GM23338 (cell line): ENCODE measurements at places on chromosomes 2 and 18. TPM values are rescaled to one million over a fixed set of nuclear protein-coding genes. Genes with fewer than 3 reads are reported as not detected.
A peak's percentile ranks its signal among the peaks of the same experiment; 100 is the strongest.

- DNase-seq: no peak
These were observed 250.5 kb downstream of the LOXHD1 start for GRCh38 chr18:46406539-46406932.

DNA sequence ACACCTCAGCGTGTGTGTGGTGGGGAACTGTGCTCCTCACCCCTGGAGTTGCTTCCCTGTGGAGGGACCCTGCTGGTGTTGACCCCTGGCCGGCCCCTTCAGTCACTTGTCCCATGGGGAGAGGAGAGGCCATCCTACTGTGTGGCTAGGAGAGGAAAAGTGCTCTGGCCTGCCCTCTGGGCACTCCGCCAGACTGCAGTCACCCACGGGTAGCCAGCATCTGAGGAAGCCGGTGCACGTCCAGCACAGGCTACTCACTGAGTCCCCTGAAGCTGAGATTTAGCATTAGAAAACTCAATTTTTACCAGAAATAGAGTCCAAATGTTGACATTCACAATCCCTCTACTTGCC is 211.5 kb upstream of the RAB6C start:
- DNase-seq: no peak

CD207 gene
- polyA plus RNA-seq: not detected in 2 replicates

GRCh38 chr18:52118684-52119083 is 221.3 kb upstream of the DCC start:
- no peak for DNase-seq

DNA sequence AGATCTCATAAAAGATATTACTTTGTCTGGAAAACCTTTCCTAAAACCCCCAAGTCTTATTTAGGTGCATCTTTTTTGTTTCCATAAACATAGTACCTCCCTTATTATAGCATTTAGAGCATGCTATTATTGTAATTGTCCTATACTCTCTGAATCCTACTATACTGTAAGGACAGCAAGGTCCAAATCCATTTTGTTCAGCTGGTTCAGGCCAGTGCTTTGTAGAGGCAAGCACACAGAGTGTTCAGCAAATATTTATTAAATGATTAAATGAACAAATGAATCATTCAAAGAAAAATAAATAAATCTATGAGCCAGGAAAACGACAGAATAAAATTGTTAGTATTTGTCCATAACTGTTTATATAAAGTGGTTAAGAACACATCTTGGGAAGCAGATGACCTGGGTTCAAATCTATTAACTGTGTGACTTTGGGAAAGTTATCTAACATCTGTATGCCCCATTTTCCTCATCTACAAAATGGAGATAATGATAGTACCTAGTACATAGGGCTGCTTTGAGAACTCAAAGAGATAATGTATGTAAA is 86.0 kb downstream of the COL3A1 start:
- no peak for DNase-seq

DNA sequence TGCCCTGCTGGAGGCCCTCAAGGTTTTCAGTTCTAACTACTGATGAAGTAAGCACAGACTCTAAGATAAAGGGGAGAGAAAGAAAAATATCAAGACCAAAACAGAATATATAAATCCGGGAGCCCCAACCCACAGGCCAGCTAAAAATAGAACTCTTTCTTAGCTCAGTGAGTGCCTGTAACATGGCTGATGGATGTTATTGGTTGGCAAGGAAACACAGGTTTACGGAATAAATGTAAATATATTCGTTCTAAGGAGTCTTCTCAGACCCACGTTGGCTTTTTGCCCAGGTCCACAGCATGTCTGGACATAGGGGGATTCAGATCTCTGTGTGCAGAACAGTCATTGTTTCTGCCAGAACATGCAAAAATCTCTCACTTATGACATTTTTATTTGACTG is 139.0 kb upstream of the SERPINE2 start:
- no peak for DNase-seq

ALPP gene
- polyA plus RNA-seq: 0.07 TPM in 1 of 2 replicates, not detected in the other

UGT1A5 gene
- not detected in 2 replicates for polyA plus RNA-seq

ATP6V1C2 gene
- 1.5 and 2.1 TPM in 2 replicates for polyA plus RNA-seq

SULT1C2 gene
- polyA plus RNA-seq: 1.2 and 1.9 TPM in 2 replicates

GRCh38 chr2:127961729-127962128 is 66.1 kb downstream of the SAP130 start:
- no peak for DNase-seq

- no peak for DNase-seq
These were observed 827.5 kb upstream of the SALL3 start for GRCh38 chr18:78151948-78152725.

- DNase-seq: no peak
These were observed 28.0 kb downstream of the RNF144A start for GRCh38 chr2:6945087-6945813.

DNA sequence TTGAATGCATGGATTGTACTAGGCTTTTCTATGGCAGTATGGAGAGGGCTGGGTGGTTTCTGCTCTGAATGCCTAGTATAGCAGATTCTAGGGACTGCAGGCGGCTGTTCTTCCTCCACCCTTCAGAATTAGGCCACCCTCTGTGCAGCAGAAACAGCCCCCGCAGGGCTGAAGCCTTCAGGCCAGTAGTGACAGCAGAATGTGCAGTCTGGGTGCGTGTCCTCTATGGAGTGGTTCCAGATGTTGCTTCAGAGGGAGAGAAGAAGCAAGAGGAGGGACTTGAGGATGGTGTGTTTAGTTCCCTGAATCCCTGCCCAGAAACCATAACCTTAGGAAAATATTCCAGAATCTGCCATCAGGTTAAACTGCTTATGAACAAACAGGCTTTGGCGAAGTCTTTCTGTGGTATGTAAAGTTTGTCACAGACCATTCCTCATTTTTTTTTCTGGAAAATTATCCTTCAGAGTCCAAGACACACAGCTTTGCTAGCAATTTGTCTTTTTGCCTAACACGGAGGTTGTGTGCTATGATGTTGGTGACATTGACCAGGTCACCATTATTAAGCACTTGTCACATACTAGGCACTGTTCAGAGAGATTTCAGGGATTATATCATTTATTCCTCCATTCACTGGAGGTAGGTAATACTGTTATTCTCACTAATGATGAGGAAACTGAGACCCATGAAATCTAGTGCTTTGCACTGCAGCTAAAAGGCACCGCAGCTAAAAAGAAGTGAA is 21.1 kb downstream of the CASP10 start:
- DNase-seq: no peak

GRCh38 chr2:17822445-17823117 is 6.3 kb downstream of the MSGN1 start:
- DNase-seq: no peak

DNA sequence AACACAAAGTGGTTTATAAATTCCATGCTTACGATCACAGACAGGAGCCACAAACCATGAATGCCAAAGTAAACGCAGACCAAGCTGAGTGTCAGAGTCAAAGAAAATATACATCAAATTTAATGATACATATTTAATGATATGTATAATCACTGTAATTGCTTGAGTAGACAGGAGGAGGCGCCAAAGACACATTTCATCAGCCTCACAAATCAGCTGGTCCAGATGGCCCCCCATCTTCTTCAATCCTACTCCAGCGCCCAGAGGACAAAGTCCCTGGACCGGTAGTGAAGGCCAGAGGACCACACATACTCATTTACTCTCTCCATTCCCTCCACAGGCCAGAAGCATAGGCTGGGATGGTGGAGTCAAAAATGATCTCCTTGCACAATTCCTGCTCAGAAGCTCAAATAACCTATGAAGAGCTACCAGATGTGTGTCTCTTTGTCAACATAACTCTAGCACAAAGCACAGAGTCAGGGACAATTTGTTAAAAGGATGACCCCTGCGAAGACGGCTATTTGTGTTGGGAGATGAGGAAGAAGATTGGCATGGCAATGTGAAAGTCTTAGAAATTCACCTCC is 149.3 kb upstream of the PGAP1 start:
- peak; percentile 64 for DNase-seq

DNA sequence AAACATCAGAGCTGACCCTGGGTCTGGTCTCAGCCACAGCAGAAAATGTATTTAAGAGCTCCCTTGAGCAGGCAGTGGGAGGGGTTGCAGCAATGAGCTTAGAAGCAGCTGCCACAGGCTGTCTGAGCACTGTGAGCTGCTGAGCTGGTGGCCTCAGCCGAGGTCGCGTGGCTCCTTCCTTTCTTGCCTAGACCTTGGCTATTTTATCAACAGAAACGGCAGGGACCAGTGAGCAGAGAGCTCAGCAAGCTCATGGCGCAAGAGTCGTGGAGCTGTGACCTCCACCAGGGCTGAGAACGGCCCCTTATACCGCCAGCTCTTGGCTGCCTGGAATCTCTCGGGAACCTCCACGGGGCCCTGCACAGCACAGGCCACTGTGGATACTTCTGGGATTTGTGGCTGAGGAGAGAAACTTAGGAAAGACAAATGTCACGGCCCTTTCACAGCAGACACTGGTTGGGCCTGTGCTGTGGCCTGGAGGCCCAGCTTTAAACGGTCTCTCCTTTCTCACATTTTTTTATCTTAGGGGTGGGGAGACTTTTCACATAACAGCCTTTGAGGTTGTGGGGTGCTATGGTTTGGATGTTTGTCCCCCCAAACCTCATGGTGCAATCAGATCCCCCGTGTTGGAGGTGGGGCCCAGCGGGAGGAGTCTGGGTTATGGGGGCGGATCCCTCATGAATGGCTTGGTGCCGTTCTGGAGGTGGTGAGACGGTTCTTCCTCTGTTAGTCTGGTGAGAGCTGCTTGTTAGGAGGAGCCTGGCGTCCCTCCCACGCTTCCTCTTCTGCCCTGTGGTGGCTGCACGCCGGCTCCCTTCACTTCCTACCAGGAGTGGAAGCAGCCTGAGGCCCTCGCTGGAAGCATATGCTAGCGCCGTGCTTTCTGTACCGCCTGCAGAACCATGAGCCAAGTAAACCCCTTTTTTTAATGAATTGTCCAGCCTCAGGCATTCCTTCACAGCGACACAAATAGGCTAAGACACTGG is 1.7 kb downstream of the ALLC start:
- no peak for DNase-seq

POTEF gene
- 1.0 and 1.1 TPM in 2 replicates for polyA plus RNA-seq

- peak; percentile 48 for DNase-seq
These were observed 27.7 kb downstream of the FAM110C start for GRCh38 chr2:18402-19271.

PSMG2 gene
- 151 and 154 TPM in 2 replicates for polyA plus RNA-seq

GRCh38 chr2:33426666-33427231 is 49.7 kb upstream of the RASGRP3 start:
- DNase-seq: no peak

DNA sequence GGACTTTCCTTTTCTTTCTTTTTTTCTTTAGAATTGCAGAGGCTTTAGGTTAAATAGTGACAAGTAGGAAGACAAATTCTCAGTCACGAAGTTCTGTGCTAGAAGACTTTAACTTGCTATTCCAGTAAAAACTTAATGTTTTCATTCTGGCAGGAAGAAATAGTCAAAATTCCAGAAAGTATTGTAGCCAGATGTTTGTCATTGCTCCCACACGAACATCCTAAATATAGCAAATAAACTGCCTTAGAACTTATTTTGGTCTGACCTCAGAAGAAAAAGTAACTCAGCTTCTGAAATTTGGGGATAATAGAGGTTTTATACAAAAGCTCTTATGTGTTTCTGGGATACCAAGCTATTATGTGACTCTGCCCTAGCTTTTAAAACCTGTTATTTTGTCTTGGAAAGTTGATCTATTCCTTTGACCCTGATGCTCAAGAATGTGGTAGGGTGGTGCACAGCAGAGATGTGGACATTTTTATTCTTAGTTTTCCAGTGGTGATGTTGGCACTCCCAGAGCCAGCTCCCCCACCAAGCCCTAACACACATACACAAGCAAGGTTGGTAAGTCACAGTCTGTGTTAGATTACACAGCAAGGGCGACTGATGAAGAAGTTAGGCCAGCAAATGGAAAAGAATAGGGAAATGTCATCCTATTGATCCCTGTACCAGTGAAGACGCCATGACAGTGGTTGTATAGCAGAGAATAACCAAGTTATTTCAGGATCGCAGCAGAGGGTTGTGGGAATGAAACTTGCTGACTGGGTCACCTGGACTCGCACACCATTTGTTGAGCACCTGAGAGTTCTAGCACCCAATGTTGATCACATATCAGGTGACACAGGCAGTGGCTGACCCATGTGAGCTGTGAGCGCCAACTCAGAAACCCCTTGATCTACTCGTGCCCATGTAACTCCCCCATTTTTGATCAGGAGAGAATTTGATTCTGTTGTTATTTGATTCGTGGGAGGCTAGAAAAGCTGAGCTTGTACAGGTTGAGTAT is 23.7 kb downstream of the FARP2 start:
- DNase-seq: no peak

GRCh38 chr2:138565230-138565598 is 63.6 kb downstream of the SPOPL start:
- no peak for DNase-seq

DNA sequence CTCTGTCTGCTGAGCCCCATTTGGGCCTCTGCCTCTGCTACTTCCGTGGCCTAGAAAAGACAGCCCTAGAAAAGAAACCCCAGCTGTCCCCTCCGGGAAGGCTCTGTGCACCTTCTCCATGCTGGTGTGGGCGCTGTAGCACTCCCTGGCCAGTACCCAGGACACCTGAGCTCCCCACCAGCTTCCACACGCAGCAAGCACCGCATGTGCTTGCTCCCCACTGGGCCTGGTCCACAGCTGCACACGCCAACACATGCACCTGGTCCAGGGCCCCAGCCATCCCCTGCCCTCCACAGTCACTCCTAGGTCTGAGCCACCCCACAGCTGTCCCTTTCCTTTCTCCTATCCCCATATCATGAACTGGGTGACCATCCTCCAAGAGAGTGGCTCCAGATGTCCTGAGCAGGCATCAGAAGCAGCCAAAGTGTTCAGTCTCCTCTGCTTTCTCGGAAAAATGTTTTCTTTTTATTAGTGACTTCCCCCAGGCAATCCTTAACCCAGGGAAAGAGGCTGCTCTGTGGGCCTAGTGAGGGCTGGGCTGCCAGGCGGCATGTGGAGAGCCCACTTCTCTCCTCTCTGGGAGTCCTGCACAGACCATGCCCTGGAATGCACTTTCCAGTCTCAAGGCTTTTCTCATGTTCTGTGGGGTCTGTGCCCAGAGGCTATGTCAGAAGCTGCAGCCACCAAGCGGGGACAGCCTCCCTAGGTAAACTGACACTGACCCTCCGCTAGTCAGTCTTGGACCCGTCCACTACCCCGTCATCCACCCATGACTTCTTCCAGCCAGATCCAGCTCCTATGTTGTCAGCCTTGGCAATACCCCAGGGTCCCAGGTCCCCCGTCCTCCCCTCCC is 133.7 kb downstream of the KLHL29 start:
- no peak for DNase-seq

APCDD1 gene
- polyA plus RNA-seq: 0.31 and 0.61 TPM in 2 replicates

DNA sequence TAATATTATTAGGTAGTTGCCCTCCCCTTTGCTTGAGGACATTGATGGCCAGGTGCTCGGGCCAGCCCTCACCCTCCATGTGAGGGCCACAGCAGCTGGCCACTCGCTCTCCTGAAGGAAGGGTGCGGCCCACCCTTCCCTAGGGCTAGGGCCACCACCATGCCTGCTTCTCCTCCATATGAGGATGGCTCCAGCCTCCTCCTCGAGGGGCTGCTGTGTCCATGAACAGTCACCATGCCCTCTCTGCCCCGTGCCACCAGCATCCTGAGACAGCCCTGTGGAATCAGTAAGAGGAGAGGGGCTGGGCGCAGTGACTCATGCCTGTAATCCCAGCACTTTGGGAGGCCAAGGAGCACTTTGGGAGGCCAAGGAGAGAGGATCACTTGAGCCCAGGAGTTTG is 2.4 kb downstream of the GPR17 start:
- no peak for DNase-seq
